ENCODE measurements at places on chromosomes 4 and X.
A peak's percentile ranks its signal among the peaks of the same experiment; 100 is the strongest.

- no peak for DNase-seq
Observed at GRCh38 chr4:89356086-89356485, 48.5 kb upstream of the GPRIN3 start.

DNA sequence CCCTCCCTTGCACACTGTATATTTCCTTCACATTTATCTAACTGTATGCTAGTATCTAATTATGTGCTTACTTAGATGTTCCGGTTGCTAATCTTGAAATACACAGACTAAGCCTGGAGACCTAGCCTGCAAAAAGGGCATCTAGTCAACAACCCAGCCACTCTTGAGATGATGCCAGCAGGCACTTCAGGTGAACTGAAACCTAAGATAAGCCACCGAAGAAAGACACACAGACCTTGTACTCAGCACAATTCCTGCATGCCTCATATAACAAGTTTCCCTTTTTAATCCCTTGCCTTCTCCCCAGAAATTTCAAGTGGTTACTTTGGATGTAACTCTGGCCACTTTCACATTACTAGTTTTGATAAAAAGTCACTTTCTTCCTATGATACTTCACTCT, 2506.6 kb downstream of the ARAP2 start:
- DNase-seq, result no peak

GRCh38 chr4:76741663-76742020, 156.3 kb downstream of the SOWAHB start:
- no peak for DNase-seq

DNA sequence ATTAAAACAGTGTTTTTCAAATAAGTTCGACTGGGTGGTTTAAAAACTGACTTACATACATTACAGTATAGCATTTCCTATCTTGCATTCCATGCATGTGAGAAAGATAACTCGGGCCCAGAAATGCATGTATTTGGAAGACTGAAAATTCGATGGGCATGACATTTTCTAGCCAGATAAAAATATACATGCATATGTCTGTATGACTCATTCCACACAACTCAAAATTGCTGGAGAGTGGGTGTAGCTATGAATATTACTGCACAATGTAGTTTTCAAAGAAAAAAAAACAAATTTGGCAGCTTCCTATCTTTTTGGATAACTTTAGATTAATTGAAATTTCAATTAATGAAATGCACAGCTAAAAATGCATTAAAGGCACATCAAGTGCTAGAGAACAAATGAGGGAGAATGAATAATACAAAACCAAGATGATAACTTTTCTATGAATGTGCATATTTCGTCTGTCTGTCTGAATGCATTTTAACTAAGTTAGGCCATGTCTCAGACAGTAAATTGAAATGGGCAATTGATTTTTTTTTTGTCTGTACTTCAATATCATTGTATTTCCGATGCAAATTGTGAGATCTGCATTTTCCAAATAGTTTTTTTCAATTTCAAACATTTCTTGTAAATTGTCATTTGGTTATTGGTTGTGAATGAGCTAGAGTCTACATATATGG, 54.5 kb upstream of the GABRA2 start:
- no peak for DNase-seq

GRCh38 chr4:140100771-140101170, 53.2 kb downstream of the MAML3 start:
- DNase-seq, result no peak

- DNase-seq, result no peak
Observed at GRCh38 chr4:184310171-184310567, 92.5 kb upstream of the ENPP6 start.

DNA sequence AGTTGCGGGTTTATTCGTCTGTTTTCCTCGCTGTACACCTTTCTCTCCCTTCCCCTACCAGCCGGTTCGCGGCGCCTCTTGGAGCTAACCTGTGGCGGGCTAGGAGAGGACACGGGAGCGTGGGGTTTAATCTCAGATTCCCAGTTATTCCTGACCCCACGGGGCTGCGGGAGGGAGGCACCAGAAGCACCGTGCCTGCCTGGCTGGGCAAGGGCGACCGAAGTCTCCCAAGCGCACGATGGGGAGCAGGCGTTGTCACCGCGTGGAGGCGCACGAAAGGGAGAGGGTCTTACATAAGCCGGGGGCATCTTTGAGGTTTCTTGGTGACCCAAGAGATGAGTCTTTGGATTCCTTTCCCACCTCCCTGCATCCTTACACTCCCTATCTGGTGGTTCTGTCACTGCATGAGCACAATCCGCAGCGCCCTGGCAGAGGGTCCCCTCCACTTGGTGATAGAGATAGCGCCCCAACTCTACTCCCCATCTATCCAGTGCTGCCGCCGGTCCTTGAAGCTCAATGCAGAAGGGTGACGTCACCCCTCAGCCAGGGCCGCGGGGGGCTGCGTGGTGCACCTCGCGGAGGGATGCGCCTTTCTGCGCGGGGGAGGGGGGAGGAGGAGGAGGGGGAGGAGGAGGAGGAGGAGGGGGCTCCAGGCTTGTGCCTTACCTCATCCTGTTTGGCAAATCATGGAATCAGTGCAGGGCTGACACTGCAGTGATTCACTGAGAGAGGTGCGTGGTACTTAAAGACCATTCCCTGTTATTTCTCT, 793 bp downstream of the TSPAN7 start:
- no peak for DNase-seq

DNA sequence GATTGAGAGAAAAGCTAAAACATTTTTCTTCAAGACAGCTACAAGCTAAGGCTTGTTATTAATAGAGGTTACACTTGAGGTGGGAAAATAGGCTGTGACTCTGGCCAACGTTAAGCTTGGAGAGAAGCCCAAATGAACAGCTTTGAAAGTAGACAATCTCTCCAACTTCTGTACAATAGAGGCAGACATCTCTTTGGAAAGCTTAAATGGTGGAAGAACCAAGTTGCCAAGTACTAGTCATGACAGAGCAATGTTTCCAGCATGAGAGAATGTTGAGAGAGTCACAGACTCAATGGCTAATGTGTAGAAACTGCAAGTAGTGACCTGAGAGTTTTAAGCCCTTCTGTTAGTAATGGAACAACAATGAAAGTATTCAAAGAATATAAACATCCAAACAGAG, 298.1 kb downstream of the INPP4B start:
- no peak for DNase-seq

DNA sequence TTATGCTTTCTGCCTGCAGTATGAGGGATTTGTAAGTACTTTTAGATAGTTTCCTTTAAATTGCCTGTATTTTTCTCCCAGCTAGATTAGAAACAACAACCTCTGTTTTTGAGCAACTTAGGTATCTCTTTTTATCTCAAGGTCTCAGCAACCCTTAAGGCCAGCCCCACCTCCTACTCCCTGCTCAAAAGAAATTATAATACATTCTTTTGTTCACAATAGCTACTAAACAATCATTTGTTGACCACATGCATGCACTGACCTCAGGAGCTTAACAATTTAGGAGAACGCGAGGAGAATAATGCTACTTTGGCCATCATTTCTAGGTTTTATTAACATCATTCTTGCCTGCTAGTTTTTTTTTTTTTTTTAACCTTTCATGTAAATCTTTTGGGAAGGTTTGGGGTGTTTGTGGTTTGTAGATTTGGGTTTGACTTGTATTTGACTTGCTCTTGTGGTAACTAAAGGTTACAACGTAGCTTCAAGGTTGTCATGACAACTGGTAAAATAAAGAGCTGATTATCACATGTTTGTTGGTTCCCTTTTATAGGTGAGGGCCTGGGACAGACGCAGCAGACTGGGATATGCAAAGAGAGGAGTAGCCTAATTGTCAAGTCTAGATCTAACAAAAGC, 145.4 kb upstream of the PLAC1 start:
- no peak for DNase-seq

- no peak for DNase-seq
Observed at GRCh38 chr4:154939851-154940250, 158.8 kb downstream of the RBM46 start.

DNA sequence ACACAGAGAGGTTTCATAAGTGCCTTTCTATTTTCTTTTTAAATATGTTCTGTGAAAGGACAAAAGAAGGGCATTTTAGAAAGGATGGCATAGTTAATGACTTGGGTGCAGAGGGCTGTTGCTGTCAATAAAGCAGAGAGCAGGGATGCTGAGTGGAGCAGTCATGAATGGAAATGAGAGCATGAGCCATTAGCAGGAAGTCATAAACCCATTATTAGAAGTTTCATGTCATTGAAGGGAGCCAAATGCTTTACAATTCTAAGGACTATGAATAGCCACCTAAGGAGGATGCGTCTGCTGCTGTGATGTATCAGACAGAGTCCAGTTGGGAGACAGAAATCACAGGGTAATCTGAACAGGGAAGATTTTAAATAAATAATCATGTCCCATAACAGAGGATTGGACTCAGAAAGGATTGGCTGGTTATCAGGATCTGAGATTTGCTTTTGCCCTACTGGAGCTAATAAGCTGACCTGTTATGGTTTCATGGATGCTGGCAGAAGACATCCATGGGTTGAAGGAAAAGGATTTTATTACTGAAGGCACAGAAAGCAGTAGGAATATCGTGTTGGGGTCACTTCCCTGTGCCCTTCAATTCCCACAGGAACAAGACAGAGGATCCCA, 47.5 kb upstream of the WDR19 start:
- no peak for DNase-seq

GRCh38 chr4:2256156-2256731, 5.7 kb downstream of the MXD4 start:
- peak; percentile 4 for DNase-seq

GRCh38 chrX:128457674-128458073, 405.5 kb upstream of the ACTRT1 start:
- DNase-seq, result no peak

GRCh38 chr4:118964891-118965411, 76.3 kb downstream of the SYNPO2 start:
- DNase-seq, result no peak

- no peak for DNase-seq
Observed at GRCh38 chr4:104421566-104421965, 73.1 kb downstream of the CXXC4 start.

DNA sequence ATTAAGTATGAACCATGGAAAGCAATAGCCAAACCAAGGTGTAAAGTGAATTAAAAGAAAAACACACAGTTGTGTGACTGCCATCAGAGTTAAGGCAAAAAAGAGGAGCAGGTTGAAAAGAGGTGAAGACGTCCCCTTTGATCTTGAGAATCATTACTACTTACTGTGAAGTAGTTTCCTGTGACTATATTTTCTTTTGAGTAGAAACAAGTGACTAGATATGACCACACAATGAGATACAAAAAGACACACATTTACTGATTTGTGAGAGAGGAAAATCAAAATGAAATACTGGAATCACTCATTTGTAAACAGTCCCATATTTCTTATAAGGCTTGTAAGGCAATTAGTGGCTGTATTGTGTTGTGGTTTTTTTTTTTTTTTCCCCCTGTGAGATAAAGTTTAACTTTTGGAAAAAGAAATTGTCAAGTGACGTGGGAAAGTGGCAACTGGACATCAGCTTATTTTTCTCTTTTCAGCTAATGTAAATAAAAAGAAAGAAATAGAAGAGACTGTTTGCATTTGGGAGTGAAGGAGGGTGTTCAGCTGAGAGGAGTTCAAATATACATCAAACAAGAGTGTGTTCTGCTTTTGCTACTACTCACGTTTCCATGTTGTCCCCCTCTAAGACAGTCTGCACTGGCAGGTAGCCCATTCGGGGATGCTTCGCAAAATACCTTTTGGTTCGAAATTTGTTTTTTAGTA, 106.4 kb upstream of the FTHL17 start:
- DNase-seq, result no peak
